ENCODE measurements at places on chromosomes 4 and X.

DNA sequence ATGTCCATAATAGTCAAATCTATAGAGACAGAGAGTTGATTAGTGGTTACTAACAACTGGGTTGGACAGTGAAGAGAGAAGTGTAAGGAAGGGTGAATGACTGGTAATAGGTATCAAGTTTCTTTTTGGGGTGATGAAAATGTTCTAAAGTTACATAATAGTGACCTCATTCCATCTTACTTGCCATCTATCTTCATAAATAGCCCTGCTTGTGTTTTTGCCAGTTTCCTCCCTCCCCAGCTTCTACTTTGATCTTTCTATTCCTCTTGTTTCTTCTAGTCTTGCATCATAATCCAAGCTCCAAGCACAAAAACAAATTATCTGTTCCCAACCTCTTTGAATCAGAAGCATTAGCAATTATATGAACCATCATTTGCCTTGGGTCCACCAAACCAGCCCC is 40.2 kb upstream of the TET2 start:
- no peak for DNase-seq

- DNase-seq = no peak
These were observed 106.6 kb upstream of the PDE5A start for GRCh38 chr4:119735165-119735651.

- no peak for DNase-seq
These were observed 83.2 kb upstream of the SCML1 start for GRCh38 chrX:17654116-17654515.

GRCh38 chr4:183035726-183036415 is 63.2 kb upstream of the WWC2 start:
- no peak for DNase-seq

DNA sequence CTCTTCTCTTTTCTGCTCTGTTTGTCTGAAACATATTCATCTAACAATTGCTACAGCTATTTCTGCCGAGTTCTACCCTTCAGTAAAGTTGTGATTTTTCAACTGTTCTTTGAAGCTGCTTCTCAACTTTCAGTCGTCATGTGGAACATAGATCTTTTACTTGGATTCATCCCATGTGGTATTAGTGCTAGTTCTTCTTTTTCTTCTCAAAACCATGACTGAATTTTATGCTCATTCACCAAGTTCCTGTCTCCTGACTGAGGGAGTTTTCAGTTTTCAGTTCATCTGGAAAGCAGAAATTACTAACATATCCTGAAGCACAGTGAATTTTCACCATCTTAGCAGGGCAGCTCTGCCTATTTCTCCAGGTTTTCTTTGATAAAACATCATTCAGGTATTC is 12.1 kb downstream of the ACSL4 start:
- no peak for DNase-seq

- DNase-seq = no peak
These were observed 307.0 kb downstream of the ANK2 start for GRCh38 chr4:113356453-113356852.

- no peak for DNase-seq
These were observed 26.0 kb downstream of the CAPN6 start for GRCh38 chrX:111244235-111244750.

DNA sequence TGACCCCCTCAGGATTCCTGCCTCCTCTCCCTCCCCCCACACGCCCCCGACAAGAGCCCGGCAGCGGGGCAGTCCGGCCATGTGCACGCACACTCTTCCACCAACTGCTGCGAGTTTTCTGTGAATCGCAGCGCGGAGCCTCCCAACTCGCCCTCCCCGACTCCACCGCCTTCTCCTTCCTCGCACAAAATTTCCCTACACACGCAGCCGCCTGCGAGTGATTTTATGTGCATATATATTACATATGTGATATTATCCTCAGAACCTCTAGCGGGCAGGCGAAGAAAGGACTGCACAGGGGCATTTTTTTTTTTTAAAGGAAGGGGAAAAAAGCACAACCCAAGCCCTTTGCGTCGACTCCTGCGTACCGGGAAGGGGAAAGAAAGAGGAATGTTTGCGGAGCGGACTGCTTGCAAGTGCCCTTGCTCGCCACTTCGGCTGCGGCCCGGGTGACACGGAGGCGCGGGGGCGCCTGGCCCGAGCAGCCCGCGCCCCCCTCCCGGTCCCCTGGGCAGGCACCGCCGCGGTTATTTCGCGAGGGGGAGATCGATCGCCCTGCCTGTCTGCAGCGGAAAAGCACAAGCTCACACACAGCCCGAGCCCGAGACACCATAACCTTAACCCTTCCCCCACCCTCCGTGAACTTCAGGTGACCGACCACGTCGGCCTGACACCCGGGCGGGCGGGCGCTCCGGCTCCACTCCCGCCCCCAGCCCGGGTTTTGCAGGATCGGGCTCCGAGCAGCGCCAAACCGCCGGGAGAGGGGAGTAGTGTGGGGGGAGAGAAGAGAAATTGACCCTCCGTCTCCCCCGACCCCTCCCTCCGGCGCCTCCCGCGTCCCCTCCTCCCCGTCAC is 2.3 kb downstream of the ZNF827 start:
- DNase-seq = peak; percentile 90

DNA sequence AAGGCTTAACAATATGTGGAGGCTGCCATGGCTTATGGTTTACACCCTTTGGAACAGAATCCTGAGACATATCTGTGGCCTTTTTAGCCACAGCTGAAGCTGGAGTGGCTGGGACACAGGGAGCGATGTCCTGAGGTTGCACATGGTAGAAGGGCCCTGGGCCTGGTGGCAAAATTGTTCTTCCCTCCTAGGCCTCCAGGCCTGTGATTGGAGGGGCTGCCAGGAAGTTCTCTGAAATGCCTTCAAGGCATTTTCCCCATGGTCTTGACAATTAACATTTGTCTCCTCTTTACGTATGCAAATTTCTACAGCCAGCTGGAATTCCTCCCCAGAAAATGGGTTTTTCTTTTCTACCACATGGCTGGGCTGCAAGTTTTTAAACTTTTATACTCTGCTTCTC is 39.1 kb upstream of the MAGEA8 start:
- no peak for DNase-seq

GRCh38 chrX:99137488-99137887 is 1272.6 kb downstream of the PCDH19 start:
- no peak for DNase-seq
